ENCODE measurements at places on chromosomes 5 and 9.

- DNase-seq = no peak
Observed at GRCh38 chr5:156340893-156341292, 13.9 kb downstream of the SGCD start.

DNA sequence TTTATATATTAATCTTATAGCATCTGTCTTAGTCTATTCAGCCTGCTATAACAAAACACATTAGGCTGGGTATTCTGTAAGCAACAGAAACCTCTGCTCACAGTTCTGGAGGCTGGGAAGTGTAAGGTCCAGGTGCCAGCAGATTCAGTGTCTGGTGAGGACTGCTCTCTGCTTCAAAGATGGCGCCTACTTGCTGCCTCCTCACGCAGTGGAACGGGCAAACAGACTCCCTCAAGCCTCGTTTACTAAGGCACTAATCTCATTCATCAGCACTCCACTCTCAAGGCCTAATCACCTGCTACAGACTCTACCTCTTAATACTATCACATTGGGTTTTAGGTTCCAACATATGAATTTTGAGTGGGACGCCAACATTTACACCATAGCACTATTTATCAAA is 5.2 kb upstream of the TBC1D2 start:
- no peak for DNase-seq

DNA sequence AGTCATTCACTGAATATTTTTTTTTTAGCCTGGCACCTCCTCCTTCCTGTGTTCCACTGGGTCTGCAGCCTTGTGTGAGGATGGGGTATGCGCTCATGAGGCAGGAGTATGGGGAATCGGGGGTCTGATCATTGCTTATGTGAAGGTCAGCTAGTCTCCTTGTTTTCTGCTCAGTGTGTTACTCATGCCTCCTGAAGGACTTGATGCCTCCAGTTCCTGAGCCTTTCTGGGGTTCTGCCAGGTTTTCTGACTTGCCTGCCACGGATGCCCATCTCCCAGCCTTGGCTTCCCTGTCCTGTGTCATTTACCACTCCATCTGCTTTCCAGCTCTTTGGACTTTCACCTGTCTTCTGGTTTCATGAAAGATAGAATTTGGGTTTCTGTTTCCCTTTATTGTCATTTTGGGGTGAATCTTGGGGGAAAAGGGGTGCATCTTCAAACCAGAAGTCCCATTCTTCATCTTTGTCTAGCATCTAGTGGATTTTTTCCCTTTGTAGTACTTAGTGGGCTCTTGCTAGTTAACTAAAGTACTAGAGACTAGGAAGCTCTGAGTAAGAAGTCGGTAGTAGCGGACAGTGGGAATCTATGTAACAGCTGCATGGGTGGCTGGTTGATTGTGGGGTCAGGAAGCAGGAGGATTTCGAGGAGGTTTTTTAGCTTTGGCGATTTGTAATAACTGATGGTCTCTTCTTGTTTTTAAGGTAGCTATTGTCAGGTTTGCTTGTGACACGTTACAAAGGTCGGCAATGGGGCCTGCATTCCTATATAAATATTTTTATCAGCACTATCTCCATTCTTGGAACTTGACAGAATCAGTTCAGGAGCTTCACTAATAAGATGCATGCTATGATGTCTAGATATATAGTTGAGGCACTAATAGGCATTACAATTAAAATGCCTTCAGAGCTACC is 8.2 kb downstream of the OTULIN start:
- DNase-seq = no peak

- DNase-seq = no peak
Observed at GRCh38 chr9:22308177-22308576, 138.4 kb upstream of the DMRTA1 start.

- no peak for DNase-seq
Observed at GRCh38 chr5:148750614-148751013, 75.8 kb upstream of the ADRB2 start.

All from stimulated activated CD4-positive, alpha-beta T cell treated with anti-CD3 and anti-CD28 coated beads, TNF-alpha, amount 100 ng/mL, for 1 hour (primary cell).